CD4-positive, alpha-beta T cell (primary cell): ENCODE measurements at places on chromosomes 2 and 18.

GRCh38 chr18:69715191-69715795 lies 232.4 kb downstream of the CD226 start:
- DNase-seq, result no peak
- no peak overlapping the region for H3K4me3 ChIP-seq
- no peak overlapping the region for H3K27ac ChIP-seq
- H3K36me3 ChIP-seq, result no peaks in the 10 kb centered on the region
- H3K4me1 ChIP-seq, result no peaks in the 10 kb centered on the region

- H3K36me3 ChIP-seq, result no peaks in the 10 kb centered on the region
- H3K4me1 ChIP-seq, result no peaks in the 10 kb centered on the region
- no peak overlapping the region for H3K4me3 ChIP-seq
Measured at GRCh38 chr18:58454406-58455061, 174.4 kb downstream of the ALPK2 start.

- no peaks in the 10 kb centered on the region for H3K36me3 ChIP-seq
- DNase-seq, result no peak
- H3K4me1 ChIP-seq, result no peaks in the 10 kb centered on the region
Measured at GRCh38 chr18:79790996-79791972, 6.5 kb upstream of the KCNG2 start.

DNA sequence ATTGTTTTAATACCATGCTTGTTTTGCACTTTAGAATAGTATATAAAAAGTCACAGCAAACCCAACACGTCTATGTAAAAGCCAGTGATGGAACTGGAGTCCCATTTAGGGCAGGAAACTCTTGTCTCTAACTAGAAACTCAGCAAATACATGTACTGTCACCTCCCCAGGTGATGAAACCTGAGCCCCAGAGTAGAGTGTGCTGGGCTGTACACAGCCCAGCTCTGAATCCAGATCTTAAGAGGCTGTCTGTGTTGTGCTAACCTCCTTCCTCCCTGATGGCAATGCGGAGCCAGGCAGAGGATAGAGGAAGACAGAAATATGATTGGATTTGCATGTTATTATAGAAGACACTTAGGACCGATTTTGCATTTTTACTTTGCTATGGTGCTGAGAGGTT lies 317.5 kb upstream of the TRIB2 start:
- no peaks in the 10 kb centered on the region for H3K27me3 ChIP-seq
- H3K4me1 ChIP-seq, result no peaks in the 10 kb centered on the region
- no peak overlapping the region for H3K4me3 ChIP-seq
- no peak overlapping the region for H3K27ac ChIP-seq
- H3K36me3 ChIP-seq, result no peaks in the 10 kb centered on the region

DNA sequence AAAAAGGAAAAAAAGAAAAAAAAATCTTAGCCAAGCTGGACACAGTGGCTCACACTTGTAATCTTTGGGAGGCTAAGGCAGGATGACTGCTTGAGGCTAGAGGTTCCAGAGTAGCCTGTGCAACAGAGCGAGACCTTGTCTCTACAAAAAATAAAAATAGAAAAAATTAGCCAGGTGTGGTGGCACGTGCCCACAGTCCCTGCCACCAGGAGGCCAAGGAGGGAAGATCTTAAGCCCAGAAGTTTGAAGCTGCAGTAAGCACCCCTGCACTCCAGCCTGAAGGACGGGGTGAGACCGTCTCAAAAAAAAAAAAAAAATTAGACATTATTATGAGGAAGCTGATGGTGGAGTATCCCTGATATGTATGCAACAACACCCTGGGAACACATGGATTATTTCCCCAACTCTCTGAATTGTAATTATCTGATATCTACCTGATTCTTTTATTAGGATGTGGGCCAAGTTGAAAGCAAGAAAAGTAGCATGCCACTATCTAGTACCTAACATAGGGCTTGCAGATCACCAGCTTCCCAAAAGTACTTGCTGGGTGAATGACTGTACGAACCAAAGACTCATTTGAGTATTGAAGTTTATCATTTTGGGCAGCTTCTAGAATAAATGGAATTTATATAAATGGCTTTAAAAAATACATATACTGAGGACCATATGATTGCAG lies 140.9 kb downstream of the TCF4 start:
- DNase-seq, result no peak
- H3K36me3 ChIP-seq, result no peaks in the 10 kb centered on the region
- H3K27me3 ChIP-seq, result no peaks in the 10 kb centered on the region
- no peak overlapping the region for H3K4me3 ChIP-seq
- no peak overlapping the region for H3K27ac ChIP-seq
- no peaks in the 10 kb centered on the region for H3K4me1 ChIP-seq

DNA sequence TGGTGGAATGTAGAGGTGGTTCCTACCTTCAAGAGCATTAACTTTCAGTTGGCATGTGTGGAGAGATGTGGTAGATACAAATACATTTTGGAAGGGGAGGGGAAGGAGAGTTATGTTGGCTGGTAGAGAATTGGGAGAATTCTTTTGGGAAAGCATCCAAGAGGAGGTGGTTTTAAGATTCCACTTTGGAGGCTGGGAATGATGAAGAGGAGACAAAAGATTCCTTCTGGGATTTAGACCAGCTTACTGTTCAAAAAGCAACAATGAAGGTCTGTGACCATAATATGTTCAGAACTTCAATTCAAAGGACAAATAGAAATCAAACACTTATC lies 120.8 kb upstream of the FOSL2 start:
- H3K36me3 ChIP-seq, result no peaks in the 10 kb centered on the region
- H3K27me3 ChIP-seq, result no peaks in the 10 kb centered on the region
- no peak overlapping the region for H3K4me3 ChIP-seq
- no peak overlapping the region for H3K27ac ChIP-seq
- H3K4me1 ChIP-seq, result peaks cover 8% of the 10 kb centered on the region
- DNase-seq, result no peak

GRCh38 chr18:35777039-35777438 lies 195.4 kb upstream of the RMP24 start:
- H3K27me3 ChIP-seq, result no peaks in the 10 kb centered on the region
- no peaks in the 10 kb centered on the region for H3K4me1 ChIP-seq
- H3K27ac ChIP-seq, result no peak overlapping the region
- no peaks in the 10 kb centered on the region for H3K36me3 ChIP-seq
- no peak overlapping the region for H3K4me3 ChIP-seq

DNA sequence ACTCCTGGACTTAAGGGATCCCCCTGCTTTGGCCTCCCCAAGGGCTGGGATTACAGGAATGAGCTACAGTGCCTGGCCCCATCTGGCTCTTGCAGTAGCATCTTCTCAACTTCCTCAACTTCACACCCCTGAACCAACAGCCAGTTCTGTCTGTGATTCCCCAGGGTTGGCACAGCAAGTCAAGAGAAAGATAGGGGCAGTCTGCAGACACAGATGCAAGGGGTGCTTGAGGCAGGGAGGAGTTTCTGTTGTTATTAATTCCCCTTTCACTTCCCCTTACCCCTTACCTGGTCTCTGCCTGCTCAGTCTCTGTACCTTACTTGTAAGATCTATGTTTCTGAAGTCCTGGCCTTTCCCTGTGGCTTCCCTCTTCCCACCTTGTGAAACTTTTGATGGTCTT lies 54.1 kb upstream of the MEX3C start:
- no peak overlapping the region for H3K4me3 ChIP-seq
- no peaks in the 10 kb centered on the region for H3K4me1 ChIP-seq
- DNase-seq, result no peak
- no peak overlapping the region for H3K27ac ChIP-seq
- H3K36me3 ChIP-seq, result no peaks in the 10 kb centered on the region
